Neural crest cell (in vitro differentiated cells): ENCODE measurements at places on chromosomes 4 and X.
A peak's percentile ranks its signal among the peaks of the same experiment; 100 is the strongest.

DNA sequence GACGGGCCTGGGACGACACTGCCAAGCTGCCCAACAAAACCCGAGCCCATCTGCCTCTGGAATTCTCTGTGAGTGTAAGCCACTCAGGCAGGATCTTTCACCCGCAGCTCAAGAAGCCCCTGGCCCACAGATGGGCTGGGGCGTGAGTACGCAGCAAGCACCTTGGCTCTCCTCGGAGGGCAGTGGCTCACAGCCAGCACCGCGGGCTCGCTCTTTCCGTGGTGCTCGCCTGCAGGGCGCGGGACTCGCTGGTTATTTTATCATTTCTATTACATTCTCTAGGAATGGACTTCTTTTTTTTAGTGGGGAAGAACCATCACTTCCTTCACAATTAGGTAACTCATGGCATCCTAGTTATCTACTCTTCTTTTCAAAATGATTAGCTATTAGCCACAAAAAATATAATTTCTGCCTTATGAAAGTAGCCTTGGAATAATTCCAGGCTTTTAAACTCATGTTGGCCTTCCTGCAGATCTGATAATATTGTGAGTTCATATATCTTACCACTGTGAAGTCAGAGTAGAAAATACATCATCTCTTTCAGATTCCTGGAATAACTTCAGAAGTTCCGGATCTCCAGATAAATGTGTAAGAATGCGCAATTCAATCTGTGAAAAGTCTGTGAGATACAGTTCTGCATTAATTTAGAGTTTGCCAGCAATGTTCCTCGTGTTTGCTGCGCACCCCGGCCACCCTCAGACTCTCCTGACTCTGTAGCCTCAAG lies 68.6 kb downstream of the NAT8L start:
- DNase-seq, result no peak

GRCh38 chr4:72302981-72303704 lies 265.9 kb downstream of the ADAMTS3 start:
- DNase-seq, result peak; percentile 58

GRCh38 chr4:78975865-78976264 lies 36.6 kb upstream of the PAQR3 start:
- DNase-seq, result no peak

DNA sequence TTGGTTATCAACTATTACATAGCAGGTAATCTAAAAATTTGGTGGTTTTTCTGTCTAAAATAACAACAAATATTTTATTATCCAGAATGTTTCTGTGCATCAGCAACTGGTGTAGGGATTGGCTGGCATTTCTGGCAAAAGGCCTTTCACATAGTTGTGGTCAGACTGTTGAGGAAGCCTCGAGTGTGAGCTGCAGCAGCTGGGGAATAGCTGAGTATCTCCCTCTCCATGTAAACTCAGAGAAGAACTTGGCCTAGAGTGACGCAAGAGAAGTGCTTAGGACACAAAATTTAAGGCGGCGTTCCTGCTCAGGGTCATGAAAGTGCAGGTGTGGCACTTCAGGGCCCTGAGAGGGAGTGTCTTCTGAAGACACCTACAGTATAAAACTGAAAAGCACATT lies 558.9 kb downstream of the SPOCK3 start:
- no peak for DNase-seq

- DNase-seq, result no peak
These were observed 361.9 kb upstream of the TECRL start for GRCh38 chr4:64771149-64771548.

- DNase-seq, result no peak
These were observed 120.1 kb downstream of the AFF1 start for GRCh38 chr4:87054900-87055299.

GRCh38 chrX:153966841-153967535 lies 4.6 kb downstream of the HCFC1 start:
- no peak for DNase-seq

DNA sequence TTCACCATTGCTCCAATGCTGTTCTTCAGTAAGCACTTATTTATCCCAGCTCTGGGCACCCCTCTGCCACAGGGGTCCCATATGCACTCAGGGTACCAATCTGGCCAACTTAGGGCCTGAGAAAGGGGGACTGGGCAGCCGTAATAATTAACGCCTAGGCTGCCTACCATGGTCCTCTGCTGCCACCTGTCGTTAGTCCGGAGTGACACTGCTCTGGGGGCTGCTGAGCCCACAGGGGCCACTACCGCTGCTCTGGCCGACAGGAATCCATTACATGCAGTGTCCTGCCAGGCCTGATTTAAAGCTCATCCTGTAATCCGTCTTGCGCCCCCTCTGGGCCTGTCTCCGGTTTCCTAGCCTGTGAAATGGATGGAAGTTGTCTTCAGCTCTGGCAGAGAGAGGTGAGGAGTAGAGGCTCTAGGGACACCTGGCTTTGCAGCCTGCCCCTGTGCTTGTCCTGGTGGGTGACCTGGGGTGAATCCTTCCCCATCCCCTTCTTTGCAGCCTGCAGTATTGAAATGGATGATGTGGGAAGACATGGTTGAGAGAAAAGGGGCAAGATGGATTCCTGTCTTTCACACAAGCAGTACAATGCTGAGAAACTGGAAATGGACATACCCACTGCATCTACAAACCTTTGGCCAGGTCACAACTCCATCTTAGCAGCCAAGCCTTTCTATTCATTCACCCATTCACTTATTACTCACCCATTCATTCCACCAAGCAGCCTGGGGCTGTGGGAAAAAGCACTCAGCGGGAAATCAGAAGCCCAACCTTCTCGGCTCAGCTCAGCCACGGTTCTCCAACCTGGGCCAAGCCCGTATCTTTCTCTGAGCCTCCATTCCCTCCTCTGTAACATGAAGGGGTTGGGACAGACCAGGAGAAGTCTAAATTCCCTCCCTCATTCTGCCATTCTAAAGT lies 116.3 kb upstream of the NALF2 start:
- peak; percentile 78 for DNase-seq
